ENCODE measurements at places on chromosomes 16 and 17.

DNA sequence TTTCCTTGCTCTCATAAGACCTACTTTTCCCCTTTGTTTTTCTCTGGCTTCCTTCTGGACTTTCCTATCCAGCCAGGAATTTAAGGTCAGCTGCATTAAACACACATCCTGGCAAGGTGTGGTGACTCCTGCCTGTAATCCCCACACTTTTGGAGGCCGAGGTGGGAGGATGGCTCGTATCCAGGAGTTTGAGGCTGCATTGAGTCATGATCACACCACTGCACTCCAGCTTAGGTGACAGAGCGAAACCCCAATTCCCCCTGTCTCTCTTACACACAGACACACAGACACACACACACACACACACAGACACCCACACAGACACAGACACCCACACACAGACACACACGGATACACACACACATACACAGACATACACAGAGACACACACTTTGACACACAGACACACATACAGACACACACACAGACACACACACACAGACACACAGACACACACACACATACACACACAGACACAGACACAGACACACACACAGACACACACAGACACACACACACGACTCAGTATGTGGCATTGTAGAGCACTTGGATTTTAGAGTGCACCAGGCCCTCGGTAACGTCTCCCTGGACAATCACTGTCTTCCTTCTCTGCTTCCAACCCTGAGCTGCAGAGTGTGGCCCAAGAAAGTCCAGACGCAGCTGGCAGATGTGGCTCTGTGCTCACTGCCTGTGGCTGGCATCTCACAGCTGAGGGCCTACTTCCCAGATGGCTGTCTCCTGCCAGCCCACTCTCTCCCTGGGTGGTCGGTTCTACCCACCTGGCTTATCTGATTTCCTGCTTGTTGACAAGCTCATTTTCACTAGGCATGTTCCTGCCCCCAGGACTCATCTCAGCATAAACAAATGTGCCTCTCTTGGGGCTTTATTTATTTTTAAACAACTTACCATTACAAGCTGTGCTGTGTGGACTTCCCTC lies 39.0 kb downstream of the NLRP1 start:
- no peak for DNase-seq

- no peak for DNase-seq
Observed at GRCh38 chr17:77490361-77491183, 349.8 kb downstream of the SEC14L1 start.

- peak; percentile 35 for DNase-seq
Observed at GRCh38 chr17:41734139-41734948, at the start of gene HAP1. HAP1 (minus strand) TSS chr17:41734643; CDS start chr17:41734634, 9 bp downstream.

DNA sequence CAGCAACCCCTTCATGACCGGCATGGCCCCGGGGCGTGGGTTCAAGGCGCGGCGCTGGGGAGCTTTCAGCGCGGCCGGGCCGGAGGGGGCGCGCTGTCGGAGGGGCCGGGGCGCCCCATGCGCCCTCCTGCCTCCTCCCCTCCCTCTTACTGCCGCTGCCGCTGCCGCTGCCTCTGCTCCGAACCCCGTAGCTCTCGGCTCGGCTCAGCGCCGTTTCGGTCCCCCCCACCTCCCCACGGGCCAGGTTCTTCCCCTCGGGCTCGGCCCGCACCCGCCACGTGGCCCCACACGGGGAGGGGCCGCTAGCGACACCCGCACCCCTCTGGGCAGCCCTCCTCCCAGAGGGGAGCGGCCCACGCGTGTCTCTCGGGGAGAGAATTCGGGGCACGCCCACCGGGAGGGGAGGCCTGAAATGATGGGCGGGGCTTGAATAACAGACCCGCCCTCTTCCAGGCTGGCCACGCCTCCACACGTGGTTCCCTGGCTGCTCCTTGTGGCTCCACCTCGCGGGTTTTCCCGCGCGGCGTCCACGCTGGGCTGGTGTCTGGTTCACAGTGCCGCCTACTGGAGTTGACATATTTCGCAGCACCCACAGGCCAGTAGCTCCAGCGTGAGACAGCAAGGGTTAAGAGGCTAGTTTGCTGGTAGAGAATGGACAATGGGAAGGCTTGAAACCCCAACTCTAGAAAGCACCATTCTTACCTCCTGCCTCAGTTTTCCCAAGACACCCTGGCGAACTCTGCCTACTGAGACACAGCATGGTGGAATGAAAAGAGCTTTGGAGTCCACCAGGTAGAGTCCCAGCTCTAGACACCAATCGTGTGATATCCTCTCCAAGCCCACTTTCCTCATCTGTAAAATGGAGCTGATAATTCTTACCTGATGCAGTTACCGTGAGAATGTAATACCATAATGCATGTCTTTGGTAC lies at the start of gene KCNH4:
Gene KCNH4, minus strand, starts transcription at position 221 of the 929 bp plus-strand sequence. Its CDS starts 197 bp downstream, at position 24.
- peak; percentile 92 for DNase-seq

DNA sequence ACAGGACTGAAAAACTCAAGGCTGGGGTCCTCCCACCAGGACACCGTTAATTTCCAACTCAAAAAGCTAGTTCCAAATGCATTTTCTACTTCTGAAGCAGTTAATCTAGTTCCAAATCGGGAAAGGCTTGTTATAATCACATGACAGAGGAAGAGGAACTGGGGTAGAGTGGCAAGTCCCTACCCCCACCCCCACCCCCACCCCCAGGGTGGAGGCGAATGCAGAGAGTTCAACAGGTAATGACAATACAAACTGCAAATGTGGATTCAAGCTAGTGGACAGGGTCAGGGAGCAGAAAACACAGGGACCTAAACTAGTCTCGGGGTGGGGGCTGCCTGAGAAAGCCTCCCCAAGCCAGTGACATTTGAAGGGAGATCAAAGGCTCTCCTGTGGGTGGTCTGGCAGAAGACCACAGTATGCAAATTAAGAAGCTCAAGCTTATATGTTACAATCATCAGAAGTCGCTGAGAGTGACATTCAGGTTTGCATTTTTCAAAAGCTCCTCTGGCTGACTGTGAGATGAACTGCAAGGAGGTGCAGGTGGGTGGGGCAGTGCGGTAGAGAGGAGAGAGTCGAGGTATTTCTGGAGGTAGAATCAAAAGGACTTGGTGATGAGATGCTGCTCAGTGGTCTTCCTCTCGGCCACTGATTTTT lies 56.4 kb upstream of the SLC25A19 start:
- peak; percentile 74 for DNase-seq

- no peak for DNase-seq
Observed at GRCh38 chr17:32452281-32452680, 8.0 kb downstream of the PSMD11 start.

- DNase-seq: peak; percentile 57
Observed at GRCh38 chr17:72618001-72618509, 474.4 kb downstream of the SLC39A11 start.

DNA sequence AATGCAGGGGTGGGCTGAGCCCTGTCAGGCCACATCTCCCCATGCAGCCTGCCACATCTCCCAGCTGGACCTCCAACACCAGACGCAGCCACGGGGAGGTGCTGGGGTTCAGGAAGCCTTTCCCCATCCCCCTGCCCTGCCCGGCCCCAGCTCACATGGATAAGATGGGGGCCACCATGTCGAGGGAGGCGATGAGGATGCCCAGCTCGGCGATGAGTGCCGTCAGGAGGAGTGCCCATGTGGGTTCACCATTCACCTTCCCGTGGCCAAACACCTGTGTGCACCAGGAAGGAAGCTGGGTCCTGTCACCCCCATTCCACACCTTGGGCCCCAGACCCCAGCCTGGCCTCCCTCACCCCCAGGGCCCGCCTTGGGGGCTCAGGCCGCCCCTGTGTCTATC lies 5.7 kb upstream of the LCAT start:
- DNase-seq: no peak

DNA sequence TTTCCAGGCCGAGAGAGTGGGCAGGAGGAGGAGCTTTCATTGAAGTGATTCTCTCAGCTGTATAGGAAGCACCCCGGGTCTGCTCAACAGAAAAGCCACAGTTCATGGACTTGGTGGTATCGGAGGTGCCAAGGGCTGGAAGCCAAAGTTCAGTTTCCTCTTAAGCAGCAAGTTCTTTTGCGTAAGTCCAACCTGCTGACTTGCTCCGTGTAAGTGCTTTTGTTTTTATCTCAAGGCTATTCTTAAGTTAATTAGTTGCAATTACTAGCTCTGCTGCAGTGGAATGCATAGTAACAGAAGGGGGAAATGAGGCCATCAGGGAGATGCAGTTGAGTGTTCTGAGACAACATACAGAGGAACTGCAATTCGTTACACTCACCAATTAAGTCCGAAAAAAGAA lies 44.6 kb downstream of the SMIM36 start:
- DNase-seq: no peak

DNA sequence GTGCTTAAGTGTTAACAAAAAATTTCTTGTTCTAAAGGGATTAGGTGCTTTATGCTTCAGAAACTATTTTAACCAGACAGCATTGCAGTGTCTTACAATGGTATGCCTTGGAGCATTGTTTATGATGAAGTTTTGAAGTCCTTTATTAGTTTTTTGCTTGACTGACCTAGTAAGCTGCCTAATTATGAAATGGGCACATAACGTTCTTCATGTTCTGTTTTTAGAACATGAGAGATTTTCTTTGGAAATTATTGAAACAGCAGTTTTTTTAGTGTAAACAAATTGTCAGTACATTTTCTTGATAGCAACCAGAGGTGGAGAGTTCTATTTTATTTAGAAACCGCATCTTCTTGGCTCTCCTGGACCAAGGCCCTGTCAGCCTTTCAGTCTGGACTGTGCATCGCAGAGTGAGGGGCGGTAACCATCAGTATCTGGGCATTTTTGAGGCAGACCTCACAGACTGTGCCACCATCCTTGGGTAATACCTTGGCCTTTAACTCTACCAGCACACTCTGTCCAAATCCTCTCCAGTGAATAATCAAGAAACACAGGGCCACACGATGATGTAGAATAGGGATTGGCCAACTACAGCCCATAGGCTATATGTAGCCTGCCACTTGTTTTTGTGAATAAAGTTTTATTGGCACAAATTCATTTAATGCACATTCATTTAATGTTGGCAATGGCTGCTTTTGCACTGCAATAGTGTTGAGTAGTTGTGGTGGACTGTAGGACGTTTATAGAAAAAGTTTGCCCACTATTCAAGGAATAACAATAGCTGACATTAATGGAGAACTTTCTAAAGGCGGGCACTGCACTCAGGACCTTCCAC lies 81.1 kb downstream of the VPS35L start:
- no peak for DNase-seq

DNA sequence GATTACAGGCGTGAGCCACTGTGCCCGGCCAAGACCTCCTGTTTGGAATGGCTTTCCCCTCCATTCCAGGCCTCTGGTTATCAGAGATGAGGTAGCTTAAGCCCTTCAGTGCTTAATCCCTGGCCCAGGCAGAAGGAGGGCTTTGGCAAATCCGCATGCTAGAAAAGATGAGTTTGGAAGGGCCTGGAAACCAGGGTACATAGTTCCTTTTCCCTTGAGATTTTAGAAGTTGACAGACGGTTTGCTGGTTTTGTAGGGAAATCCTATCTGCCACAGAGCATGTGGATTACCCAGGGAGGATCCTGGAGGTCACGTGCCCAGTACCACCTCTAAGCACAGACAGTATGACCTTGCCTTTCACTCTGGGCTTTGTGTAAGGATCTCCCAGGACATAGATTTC lies 114.7 kb upstream of the CACNG3 start:
- DNase-seq: no peak

GRCh38 chr16:28277537-28278388 lies 14.6 kb upstream of the SBK1 start:
- DNase-seq: peak; percentile 83

DNA sequence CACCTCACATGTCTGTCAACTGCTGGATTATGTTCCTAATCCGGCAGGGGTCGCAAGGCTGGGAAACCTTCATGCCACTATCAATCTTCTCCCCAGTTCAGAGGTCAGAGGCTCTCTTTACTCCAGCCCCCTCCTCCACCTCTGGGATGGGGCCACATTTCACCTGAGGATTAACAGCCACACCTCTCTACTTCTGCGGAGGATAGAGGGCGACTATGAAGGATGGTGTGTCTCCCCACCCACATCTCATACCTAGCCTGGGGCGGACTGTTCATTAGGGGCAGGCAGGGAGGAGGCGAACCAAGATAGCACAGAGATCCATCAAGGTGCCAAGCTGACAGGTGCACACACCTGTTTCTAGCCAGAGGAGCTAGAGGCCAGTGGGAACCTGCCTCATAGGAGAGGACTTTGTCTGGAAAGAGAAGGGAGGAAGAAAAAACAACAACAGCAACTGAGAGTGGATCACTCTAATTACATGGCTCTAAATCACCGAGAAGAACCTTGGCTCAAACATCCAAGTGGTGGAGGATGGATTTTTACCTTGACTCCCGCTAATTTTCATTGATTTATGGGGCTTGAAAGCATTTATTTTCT lies 41.9 kb upstream of the SKAP1 start:
- no peak for DNase-seq

DNA sequence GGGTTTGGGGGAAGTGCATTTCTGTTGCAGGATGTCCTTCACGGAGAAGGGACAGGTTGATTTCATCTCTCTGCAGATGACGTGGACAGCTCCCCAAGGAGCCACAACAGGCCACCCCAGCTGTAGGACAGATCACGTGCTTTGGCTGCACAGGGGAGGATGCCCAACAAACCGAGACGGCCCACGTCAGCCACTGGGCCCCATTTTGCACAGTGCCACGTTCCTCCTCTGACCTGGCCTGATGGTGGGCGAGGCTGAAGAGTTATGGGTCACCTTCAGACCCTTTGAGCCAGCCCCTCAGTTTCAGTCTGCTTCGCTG lies 9.0 kb upstream of the RHBDL3 start:
- DNase-seq: no peak

DNA sequence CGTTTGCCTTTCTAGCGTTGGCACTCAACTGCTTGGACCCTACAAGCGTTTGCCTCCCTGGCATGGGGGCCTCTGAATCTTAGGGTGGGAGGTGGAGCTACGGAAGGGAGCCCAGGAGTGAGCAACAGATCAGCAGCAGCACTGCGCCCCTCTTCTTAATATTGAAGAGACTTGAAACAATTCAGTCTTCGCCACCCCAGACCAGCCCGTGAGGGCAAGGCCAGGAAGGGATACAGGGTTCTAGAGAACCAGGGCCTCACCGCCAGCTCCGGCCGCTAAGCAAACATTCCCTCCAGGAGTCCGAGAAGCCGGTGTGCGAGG lies 1.5 kb upstream of the GPRC5C start:
- no peak for DNase-seq

- no peak for DNase-seq
Observed at GRCh38 chr17:27989046-27989445, 53.4 kb upstream of the NLK start.

- DNase-seq: no peak
Observed at GRCh38 chr16:85872734-85873133, 26.2 kb upstream of the IRF8 start.

DNA sequence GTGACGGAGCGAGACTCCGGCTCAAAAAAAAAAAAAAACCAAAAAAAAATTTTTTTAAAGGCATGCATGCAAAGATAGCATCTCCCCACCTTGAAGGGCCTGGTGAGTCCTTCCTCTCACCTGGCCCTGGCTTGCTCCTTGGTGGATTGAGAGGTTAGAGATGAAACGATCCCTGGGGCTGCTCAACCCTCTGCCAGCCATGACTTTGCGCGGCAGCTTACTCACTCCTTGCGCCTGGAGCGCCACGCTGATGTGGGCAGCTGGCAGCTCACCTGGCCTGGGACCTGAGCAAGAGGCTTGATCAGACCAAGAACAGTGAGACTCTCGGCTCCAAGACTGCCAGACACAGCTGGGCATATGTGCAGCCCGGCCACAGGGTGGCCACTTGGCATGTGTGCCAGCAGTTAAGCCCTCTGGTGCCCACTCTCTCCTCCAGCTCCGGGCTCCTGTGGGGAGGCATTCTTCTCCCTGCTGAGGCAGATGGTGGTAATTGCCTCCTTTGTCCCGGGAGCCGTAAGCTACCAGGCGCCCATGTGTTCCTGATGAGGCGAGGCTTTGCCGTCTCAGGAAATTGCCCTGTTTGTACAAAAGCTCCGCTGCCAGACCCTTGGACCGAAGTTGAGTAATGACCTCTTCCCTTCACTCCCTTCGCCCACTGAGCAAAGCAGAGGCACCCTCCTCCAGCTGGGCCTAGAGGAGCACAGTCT lies 5.1 kb upstream of the EVPL start:
- DNase-seq: no peak

Measured in common myeloid progenitor, CD34-positive (primary cell).